ENCODE measurements at places on chromosomes 3 and 15. TPM values are rescaled to one million over a fixed set of nuclear protein-coding genes. Genes with fewer than 3 reads are reported as not detected.

DNA sequence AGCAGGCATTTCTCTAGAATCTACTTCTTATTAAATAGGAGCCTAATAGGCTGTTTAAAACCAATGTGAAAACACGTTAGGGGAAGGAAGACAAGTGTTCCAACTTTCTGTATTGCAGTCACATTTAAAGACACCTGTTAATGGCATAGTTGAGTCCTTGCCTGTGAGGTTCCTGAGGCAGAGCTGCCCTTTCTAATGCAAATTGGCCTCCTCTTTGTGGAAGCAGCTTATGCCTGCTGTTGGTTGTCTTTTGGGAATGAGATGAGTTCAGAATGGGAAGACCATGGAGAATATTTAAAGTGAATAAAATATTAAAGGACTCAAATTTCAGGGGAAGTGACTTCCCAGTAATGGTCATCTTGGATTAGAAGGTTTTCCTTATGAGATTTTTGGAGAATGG is 51.2 kb downstream of the NEK11 start:
- no peak overlapping the region for H3K27ac ChIP-seq
- peaks cover 8% of the 10 kb centered on the region for H3K4me1 ChIP-seq
- no peaks in the 10 kb centered on the region for H3K27me3 ChIP-seq
- H3K4me3 ChIP-seq: no peak overlapping the region
- H3K36me3 ChIP-seq: no peaks in the 10 kb centered on the region

GRCh38 chr3:48776854-48777253 is 59.8 kb upstream of the IP6K2 start:
- no peaks in the 10 kb centered on the region for H3K27me3 ChIP-seq
- H3K36me3 ChIP-seq: peaks cover 83% of the 10 kb centered on the region
- DNase-seq: no peak
- H3K4me1 ChIP-seq: no peaks in the 10 kb centered on the region
- no peak overlapping the region for H3K27ac ChIP-seq
- H3K4me3 ChIP-seq: no peak overlapping the region

GRCh38 chr3:33749546-33750210 is 31.6 kb upstream of the CLASP2 start:
- no peak overlapping the region for H3K27ac ChIP-seq
- no peak for DNase-seq
- no peaks in the 10 kb centered on the region for H3K36me3 ChIP-seq
- H3K4me1 ChIP-seq: no peaks in the 10 kb centered on the region
- H3K27me3 ChIP-seq: no peaks in the 10 kb centered on the region

- no peak for DNase-seq
- no peaks in the 10 kb centered on the region for H3K36me3 ChIP-seq
- H3K4me1 ChIP-seq: no peaks in the 10 kb centered on the region
- H3K27ac ChIP-seq: no peak overlapping the region
These were observed 2.1 kb downstream of the SH3GL3 start for GRCh38 chr15:83449250-83449671.

GRCh38 chr3:5051772-5052171 is 70.3 kb upstream of the ARL8B start:
- peak overlapping the region; percentile 79 for H3K27ac ChIP-seq
- no peaks in the 10 kb centered on the region for H3K36me3 ChIP-seq
- no peaks in the 10 kb centered on the region for H3K27me3 ChIP-seq
- DNase-seq: peak; percentile 90

GRCh38 chr3:15052335-15053242 is 12.5 kb downstream of the MRPS25 start:
- no peak for DNase-seq
- H3K4me3 ChIP-seq: no peak overlapping the region
- H3K27ac ChIP-seq: no peak overlapping the region
- H3K36me3 ChIP-seq: peaks cover 20% of the 10 kb centered on the region

The MUC20 gene
- total RNA-seq: 1.6 TPM

DNA sequence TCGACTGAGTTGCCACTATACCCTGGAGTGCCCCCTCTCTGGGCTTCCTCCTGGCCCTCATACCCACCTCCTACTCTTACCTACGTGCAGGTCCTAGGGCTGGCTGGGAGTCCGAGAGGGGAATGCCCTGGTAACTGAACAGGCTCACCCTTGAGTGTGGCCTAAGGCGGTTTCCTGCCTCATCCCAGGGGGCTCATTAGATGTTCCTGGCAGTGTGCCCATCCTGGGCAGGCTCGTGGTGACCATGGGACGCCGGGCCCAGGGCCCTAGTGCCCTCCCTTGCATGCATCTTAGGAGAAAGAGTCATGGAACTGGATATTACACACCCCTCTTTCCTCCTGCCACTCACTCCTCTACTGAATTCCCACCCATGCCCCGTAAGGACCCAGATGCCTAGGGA is 2.8 kb downstream of the SEMA4B start:
- no peak overlapping the region for H3K4me3 ChIP-seq
- no peaks in the 10 kb centered on the region for H3K36me3 ChIP-seq
- peaks cover 10% of the 10 kb centered on the region for H3K4me1 ChIP-seq

The MINAR1 gene
- total RNA-seq: not detected

DNA sequence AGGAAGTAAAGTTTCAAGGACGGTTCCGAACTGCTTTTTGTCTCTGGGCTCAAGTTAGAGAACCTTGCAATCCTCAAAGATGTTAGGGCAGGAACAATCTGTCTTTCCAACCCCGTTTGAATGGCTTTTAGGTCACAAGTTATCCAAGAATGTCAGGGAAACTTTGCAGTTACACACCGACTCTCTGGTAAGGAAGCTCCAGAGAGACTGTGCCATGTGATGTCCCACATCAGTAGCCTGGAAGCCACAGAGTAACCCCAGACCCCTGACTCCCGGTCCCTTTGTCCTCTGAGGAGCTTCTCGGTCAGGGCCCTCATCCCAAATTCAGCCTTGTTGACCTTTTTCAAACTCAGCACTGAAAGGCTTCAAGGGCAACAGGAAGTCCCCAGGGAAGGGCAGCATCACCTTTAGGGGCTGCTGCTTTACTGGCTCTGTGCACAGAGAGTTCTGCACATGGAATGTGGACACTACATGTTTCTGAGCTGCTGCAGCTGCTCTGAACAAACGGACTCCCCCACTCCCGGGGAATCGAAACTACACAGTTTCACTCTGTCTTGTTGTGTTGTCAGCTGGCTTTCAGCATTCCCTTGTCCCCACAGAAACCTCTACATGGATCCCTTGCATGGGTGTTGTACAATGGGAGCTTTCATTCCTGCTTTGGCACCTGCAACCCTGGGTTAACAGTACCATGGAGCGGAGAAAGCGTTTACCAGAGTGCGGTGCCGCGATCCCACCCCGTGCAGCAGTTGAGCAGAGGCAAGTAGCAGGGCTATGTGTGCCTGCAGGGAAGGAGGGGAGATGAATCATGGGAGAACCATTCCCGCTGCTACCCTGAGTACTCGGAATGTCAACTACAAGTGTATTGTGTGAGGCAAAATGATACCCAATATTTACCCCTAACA is 408.2 kb upstream of the THBS1 start:
- H3K36me3 ChIP-seq: no peaks in the 10 kb centered on the region
- H3K27ac ChIP-seq: no peak overlapping the region
- H3K4me3 ChIP-seq: no peak overlapping the region
- no peaks in the 10 kb centered on the region for H3K4me1 ChIP-seq
- no peaks in the 10 kb centered on the region for H3K27me3 ChIP-seq
- no peak for DNase-seq

The ZNF80 gene
- total RNA-seq: not detected

DNA sequence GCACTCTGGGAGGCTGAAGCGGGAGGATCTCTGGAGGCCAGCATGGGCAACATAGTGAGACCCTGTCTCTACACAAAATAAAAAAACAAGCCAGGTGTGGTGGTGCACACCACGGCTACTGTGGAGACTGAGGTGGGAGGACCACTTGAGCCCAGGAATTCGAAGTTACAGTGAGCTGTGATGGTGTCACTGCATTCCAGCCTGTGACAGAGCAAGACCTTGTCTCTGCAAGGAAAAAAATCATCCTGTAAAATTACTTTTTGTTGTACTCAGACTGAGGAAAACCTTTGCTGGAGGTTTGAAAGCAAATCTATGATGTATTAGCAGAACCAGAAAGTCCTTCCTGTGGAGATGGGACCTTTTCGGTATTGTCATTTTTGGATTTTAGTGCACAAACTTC is 63.3 kb downstream of the ATP1B3 start:
- H3K27ac ChIP-seq: no peak overlapping the region
- H3K4me1 ChIP-seq: no peaks in the 10 kb centered on the region
- no peak overlapping the region for H3K4me3 ChIP-seq
- no peaks in the 10 kb centered on the region for H3K36me3 ChIP-seq
- DNase-seq: no peak
- no peaks in the 10 kb centered on the region for H3K27me3 ChIP-seq

DNA sequence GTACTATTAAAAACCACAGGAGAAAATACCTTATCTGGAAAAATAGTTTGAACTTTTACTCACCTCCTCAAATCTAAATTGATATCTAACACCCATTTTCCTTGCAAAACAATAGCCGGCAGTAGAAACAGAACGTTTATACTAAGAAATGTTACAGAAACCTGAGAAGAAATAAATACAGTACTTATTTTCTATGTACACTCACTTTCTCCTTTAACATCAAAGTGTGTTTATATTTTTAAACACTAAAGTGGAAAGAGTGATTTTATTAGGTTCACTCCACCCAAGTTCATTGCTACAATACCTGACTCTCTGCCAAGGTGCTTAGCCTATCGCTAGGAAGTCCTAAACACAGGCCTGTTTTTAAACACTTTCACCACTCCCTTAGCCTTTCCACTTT is 87.8 kb upstream of the TJP1 start:
- no peaks in the 10 kb centered on the region for H3K4me1 ChIP-seq
- H3K4me3 ChIP-seq: no peak overlapping the region
- DNase-seq: no peak

The PROS1 gene
- 9.4 TPM for total RNA-seq

The MITF gene
- 98.1 TPM for total RNA-seq

The TUSC7 gene
- total RNA-seq: not detected

- peak overlapping the region; percentile 96 for H3K4me3 ChIP-seq
- H3K27ac ChIP-seq: peak overlapping the region; percentile 94
- DNase-seq: no peak
- peaks cover 13% of the 10 kb centered on the region for H3K4me1 ChIP-seq
- H3K27me3 ChIP-seq: no peaks in the 10 kb centered on the region
These were observed 766 bp upstream of the EMC4 start for GRCh38 chr15:34223904-34224596.

GRCh38 chr3:31343075-31343474 is 189.7 kb upstream of the STT3B start:
- H3K27ac ChIP-seq: no peak overlapping the region
- no peak for DNase-seq
- H3K4me1 ChIP-seq: no peaks in the 10 kb centered on the region

The CFAP161 gene
- not detected for total RNA-seq
